ENCODE measurements at places on chromosomes 5 and 9.

- no peak for DNase-seq
Observed at GRCh38 chr9:118624608-118625007, 744.6 kb downstream of the BRINP1 start.

GRCh38 chr9:134029248-134030226, 4.3 kb downstream of the BRD3OS start:
- no peak for DNase-seq

DNA sequence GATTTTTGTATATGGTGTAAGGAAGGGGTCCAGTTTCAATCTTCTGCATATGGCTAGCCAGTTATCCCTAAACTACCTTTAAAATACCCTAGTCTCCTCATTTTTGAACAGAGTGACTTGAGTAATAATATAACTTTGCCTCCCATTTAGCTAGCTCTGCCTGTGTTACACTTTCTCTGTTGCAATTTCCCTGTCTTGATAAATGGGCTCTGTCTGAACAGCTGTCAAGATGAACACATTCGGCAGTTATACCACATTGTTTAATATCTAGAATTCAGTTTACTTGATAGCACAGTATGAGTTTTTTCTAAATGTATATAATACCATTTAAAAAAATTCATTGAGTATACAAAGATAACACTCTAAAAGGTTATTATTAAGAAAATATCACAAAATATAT, 562.9 kb upstream of the FTMT start:
- no peak for DNase-seq

DNA sequence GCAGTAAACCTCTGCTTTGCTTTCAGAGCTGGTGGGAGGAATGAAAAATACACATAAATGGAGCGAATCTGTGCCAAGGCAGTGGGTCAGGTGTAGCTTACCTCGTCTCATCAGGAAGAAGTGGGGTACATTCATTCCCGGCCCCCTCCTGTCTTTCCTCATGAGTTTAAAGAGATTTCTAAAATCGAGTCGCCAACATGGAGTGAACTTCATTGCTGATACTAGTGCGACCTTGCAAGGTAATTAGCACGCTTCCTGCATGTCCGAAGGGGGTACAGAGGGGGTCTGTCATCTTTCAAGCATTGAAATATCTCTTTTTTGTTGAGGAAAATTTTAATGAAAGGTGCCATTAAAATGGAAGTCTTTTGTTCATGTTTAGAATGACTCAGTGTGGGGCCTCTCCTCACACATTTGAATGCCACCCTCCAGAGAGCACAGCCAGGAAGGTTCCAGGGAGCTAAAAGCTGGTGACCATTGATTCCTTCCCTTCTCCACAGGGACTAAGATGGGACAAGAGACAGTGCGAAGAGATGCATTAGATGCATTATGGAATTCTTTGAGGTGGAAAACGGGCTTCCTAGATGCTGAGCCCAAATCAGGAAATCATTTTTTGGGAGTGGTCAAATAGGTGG, 114.2 kb downstream of the IRX1 start:
- DNase-seq = no peak

GRCh38 chr5:101160002-101160401, 256.9 kb upstream of the ST8SIA4 start:
- DNase-seq = no peak

- no peak for DNase-seq
Observed at GRCh38 chr5:93381057-93381456, 200.0 kb downstream of the NR2F1-AS1 start.

DNA sequence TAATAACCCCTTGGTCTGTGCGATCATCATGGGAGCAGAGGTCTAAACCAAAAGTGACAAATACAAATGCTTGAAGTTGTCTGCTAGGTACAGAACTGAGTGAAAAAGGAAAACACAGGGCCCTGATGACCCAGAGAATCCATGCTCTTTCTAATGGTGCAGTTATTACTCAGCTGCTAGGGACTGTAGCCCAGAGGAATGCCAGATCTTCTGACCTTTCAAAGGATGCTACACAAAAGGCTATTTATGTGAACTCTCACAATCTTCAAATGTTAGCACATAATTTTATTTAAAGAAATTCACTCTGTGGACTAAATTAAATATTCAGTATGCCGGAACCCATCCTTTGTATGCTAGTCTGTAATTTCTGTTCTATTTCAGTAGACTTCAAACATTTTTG, 79.9 kb downstream of the PRR16 start:
- no peak for DNase-seq

DNA sequence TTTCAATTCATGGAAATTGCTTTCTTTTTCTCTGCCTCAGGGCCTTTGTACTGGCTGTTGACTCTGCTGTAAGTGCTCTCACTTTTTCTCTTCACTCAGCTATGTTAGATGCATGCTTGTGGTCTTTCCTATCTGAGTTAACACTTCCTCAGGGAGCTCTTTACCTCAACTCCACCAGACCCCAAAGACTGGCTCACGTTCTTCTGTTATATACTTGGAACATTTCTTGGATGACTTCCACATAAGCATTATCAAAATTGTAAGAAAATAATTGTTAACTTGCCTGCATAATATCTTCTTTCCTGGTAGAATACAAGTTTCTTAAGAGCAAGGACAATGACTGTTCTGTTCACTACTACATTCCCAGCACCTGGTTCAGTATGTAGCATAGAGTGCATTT, 455.9 kb downstream of the EBF1 start:
- no peak for DNase-seq
